ENCODE measurements at places on chromosomes 6 and 20.

- DNase-seq = no peak
These were observed 14.0 kb upstream of the LOC128125822 start for GRCh38 chr6:63558278-63558677.

GRCh38 chr20:46951405-46951804 lies 56.8 kb downstream of the EYA2 start:
- peak; percentile 40 for DNase-seq

- DNase-seq = peak; percentile 94
These were observed 237.5 kb downstream of the ATXN1 start for GRCh38 chr6:16523606-16524379.

DNA sequence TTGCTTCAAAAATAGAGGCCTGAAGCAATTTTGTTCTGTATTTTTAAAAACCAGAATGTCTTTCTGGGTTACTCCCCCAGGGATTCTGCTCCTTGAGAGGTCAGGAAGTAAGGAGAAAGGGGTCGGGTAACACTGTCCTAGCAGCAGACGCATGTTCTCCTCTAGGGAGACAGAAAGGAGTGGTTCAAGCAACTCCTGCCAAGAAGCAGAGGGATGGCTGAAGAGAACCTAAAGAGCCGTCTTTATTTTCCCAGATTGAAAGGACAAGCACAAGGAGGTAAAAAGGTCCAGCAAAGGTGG lies 58.0 kb upstream of the SLC4A11 start:
- no peak for DNase-seq

GRCh38 chr6:68559716-68560115 lies 75.4 kb upstream of the ADGRB3 start:
- peak; percentile 79 for DNase-seq

DNA sequence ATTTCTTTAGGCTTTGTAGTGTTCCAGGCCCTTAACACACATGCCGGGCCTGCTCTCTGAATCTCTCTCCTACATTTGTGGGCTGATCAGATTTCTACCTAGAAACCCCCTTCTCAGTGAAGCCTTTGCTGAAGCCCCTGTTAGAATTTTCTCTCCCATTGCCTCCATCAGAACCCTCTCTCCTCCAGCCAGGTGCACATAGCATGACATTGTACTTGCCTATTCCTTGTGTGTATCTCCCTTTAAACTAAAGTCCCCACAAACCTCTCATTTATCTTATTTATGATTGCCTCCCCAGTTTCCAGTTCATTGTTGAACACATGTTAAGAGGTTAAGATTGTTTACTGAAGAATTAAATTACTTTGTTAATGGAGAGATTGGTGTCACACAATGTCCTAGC lies 325.5 kb upstream of the CITED2 start:
- DNase-seq = no peak

- no peak for DNase-seq
These were observed 75.2 kb downstream of the RAMACL start for GRCh38 chr6:166511316-166511715.

GRCh38 chr6:107673076-107673494 lies 151.0 kb downstream of the SCML4 start:
- no peak for DNase-seq

DNA sequence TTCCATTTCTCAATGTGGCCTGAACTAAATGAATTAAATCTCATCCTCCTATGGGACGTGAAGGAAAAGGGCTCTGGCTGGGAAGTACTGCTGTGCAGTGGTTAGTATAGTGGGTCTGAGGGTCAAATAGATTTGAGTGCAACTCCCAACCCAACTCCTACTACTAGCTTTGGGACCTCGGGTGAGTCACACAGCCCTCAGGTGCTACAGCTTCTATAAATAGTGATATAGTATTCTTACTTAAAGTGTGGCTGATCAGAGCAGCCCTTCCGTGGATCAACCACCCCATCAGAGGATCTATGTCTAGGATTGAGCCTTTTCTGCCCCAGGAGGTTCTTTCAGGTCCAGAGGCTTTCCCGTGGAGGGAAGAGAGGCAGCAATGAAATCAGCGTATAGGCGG lies 904 bp upstream of the UST start:
- no peak for DNase-seq

DNA sequence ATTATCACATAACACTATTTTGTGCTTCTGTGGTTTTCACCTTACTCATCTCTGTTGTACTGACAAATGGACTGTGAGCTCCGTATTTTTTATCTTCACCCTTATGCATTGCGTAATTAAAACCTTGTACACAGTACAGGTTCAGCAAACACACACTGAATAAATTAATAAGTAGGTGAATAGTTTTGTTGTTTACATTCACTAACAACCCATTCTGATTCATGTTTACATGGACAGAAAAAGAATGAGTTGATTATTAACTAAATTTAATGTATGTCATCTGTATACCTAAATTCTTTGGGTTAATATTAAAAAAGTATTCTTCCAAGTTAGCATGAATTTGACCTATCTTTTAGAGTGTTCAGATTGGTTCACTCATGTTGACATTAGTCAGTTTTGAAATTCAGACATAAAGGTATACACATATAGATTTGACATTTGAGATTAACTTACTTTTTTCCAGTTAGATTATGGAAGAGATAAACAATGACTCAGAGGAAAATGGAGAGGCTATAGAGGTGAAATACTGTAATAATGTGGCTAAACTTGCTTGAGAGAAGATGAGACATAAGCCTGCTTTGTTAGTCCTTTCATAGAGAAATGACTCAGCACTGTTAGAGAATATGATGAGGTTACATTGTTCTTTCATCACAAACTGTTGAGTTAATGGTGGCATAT lies 541.7 kb upstream of the FLRT3 start:
- peak; percentile 37 for DNase-seq

- DNase-seq = no peak
These were observed 101.0 kb upstream of the GGTLC1 start for GRCh38 chr20:24089576-24089975.

DNA sequence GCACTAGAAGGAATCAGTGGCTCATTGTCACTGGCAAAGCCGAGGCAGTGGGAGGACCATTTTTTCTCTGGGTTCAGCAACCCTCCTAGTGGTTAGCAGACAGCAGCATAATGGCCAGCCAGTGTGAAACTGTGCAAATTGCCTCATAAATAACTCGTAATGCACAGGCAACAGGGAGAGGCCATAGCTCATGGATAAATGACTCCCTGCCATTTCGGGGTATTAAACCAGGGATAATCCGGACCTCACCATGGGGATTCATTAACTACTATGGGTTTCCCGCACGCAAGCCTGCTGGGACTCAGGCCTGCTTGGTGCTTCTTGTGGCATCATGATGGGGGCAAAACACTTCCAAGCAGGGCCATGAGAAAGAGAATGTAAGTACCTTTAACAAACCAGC lies 158.2 kb upstream of the CHD6 start:
- no peak for DNase-seq

DNA sequence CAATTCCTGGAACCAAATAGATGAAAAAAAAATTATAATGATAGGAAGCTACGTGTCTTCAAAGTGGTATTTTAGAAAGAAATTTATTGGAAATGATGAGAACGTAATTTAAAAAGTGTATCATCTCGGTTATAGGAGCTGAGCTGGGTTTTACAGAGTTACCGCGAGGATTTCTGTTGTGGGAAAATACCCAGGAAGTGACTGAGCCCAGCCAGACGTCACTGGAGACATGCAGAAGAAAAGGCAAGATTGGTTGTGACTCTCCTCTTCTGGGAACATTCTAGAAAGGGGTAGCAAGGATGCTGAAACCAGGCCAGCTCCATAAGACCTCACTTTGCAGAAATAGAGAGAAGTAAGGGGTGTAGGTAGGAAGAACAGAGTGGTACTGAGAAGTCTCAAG lies 95.9 kb upstream of the ADGRF1 start:
- DNase-seq = no peak

- no peak for DNase-seq
These were observed 398.0 kb downstream of the EPHA7 start for GRCh38 chr6:93021235-93021915.

DNA sequence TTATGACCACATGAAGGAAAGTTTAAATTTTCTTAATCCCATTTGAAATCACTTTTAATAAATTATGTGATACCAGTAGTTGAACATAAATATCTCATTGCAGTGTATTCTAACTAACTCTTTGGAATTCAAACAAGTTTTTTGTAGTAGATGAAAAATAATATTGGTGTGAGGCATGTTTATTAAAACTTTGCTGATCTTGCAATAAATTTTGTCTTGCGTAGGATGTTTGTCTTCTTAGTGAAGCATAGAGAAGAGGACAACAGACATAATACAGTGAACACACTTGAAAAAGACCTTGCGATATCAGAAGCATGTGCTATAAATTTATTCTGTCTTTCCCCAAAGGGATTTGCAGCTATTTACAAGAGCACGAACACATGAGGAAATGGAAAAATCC lies 140.7 kb downstream of the HTR1B start:
- DNase-seq = no peak

DNA sequence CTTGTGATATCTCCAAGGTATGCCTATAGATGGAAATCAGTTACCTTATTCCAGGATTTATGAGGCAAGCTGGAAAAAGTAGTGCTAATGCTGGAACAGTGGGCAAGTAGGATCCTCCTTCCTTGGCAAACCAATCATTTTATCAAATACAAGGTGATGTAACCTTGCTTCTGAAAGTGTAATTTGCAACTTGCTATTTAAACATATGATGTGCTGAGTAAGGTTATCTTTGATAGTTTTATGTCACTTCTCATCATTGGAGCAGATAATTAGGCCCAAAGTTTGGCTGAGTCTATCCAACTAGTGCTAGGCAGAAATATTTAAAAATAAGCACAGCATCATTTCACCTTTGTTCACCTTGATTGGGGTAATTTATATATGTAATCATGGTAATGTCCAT lies 3.4 kb upstream of the SHPRH start:
- no peak for DNase-seq

DNA sequence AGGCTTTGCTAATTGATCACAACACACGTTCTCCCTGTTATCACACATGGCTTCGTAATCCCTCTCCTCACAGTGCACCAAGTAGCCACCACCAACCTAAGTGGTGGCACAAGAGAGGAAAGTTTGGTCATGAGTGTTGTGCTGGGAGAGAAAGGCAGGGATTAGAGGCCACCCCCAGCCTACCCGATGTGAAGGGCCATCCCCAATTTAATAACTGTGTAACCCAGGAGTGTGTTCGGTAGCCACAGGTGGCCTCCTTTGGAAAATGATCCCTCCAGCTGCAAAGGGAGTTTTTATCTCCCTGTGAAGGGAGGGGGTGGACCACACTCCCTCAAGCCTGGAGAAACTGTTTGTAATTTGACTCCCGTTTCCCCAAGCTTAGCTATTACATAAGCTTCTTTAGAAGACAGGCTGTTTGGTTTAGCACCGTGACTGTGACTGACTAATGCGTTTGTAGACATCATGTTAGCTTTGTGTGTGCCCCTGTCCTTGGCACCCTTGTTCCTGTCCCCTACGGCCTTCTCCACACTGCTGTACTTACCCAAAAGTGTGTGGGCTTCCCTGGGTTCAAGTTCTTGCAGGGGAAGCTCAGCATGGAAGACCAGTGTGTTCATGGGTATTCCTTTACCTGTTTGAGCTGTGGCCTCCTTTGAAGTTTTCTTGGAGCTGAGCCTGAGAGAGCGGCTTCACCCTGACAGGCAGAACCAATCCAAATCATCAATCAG lies 20.6 kb downstream of the PPP1R16B start:
- DNase-seq = peak; percentile 60

- no peak for DNase-seq
These were observed 610 bp downstream of the CASP8AP2 start for GRCh38 chr6:89830170-89830809.

Data from astrocyte of the hippocampus (primary cell).